ENCODE measurements at places on chromosomes 5 and 9.
A peak's percentile ranks its signal among the peaks of the same experiment; 100 is the strongest.

DNA sequence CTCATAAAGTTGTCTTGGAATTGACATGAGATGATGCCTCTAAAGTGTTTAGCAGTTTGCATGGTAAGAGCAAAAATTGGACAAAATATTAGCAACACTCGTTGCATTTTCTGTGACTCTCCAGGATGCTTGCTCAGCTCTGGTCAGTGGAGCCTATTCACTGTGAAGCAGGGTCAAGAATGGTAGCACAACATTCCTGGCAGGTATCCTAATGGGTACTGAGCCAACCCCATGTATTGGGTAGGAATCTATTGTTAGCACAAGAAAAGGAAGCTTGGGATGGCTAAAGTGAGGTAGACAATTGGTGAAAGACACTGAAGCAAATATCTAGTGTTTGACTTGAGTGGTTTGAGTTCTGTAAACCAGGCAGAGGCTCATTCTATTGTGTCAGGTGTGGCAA is 10.4 kb upstream of the ACTBL2 start:
- no peak for DNase-seq

DNA sequence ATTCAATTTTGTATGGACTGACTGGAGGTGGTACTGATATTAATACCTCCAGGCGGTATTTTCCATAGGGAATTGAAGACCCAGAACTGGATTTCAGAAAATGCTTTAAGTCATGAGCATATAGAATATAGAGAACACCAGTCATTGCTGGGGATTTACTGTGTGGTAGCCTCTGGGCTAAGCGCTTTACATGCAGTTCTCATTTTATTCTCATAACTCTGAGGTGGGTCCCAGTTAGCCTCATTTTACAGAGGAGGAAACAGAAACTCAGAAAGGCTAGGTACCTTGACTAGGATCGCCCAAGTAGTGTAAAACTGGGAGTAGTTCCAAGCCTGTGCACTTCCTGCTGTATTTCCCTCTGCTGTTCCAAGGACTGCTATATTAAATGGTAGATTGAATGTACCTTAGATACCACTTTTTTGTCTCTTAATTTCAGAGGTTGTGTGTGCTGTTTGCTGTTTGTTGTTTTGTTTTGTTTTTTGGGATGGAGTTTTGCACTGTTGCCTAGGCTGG is 13.8 kb downstream of the SLC44A1 start:
- no peak for DNase-seq

- no peak for DNase-seq
Measured at GRCh38 chr5:108765647-108766046, 17.9 kb downstream of the FER start.

GRCh38 chr5:142740474-142741242 is 29.5 kb upstream of the ARHGAP26 start:
- peak; percentile 57 for DNase-seq

DNA sequence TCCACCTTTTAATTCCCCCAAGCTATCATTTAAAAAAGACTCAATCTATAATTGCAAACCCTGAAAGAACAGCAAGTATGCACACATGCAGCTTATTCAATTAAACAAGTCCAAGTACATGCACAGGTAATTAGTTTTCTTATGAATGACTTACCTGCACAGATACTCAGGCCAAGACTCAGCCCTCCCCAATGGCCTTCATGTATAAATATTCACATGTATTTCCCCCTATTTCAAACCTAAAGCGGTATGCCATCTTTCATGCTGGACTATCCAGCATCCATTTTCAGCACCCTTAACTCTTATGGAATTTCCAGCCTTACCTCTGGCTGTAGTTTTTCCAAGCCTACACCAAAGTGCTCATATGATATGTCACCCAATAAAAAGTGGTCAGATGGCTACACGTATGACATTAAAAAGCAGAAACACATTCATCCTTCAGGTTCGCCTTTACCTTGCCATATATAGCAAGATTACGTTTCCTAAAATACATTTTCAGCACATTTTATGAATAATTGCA is 205.5 kb downstream of the MEF2C start:
- DNase-seq, result no peak

GRCh38 chr5:3512361-3513095 is 83.1 kb upstream of the IRX1 start:
- DNase-seq, result no peak

GRCh38 chr9:36319806-36320205 is 61.6 kb upstream of the GNE start:
- no peak for DNase-seq

DNA sequence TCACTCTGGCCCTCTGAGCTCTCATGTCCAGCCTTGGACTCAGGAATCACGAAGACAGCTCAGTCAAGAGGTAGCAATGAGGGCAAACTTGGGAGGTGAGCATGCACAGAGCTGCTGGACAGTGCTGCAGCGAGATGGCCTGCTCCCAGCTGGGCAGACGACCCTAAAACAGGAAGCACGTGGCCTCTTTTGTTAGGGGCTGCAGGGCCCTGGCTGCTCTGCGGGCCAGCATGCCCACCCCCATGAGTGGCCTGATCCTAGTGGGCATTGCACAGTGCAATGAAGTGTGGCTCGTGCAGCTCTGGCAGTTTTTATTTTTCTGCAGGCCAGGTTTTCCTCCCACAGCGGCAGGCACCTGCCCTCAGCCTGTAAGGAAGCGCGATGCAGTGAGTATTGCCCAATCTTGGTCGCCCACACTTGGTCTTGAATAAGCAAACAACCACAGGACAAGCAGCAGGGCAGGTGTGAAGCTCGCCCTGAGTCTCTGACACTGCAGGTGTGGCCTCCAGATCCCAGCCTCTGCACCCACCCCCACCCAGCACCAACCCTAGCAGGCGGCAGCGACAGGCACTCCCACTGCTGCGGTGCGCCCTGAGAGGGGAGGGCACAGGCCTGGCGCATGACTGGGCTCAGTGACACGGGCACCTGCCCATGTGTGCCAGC is 60.8 kb downstream of the SEMA4D start:
- no peak for DNase-seq

GRCh38 chr5:159244890-159245289 is 18.2 kb upstream of the UBLCP1 start:
- DNase-seq, result no peak

- no peak for DNase-seq
Measured at GRCh38 chr9:106616026-106616425, 246.9 kb upstream of the ZNF462 start.

DNA sequence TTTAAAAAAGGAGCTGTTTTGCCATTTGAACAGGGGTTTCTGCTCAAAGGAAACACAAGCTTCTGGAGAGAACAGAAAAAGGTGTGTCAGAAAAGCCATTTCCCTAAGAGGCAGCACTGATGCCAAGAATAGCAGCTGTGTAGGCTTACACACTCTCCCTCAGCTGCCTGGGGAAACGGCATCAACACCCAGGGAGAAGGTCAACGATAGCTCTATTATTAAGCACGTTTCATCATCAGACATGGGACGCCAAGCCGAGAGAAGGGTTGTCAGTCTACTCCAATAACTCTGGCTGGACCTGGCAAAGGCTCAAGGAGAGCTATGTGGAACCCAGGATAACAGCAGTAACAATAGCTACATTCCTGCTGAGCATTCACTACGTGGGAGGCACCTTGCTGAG is 314.2 kb downstream of the CDK5RAP2 start:
- no peak for DNase-seq

DNA sequence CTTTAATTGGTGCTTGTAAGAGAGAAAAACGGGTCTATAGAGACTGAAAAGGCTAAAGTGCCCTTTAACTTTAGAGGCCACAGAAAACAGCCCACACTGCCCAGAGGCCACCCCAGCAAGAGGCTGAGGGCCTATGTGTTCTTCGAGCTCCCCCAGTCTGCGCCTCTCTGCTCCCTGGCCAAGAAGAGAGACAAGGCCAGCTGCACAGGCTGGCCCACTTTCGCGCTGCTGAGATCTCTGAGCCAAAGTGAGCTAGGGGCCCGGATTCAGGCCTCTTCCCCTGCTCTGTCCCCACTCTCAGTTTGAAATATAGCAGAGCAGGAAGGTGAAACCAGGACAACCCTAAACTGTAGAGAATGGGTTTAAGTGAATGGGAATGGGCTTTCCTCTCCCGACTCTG is 132.0 kb upstream of the TRIM32 start:
- no peak for DNase-seq

GRCh38 chr5:114335391-114335790 is 26.5 kb upstream of the KCNN2 start:
- DNase-seq, result no peak

DNA sequence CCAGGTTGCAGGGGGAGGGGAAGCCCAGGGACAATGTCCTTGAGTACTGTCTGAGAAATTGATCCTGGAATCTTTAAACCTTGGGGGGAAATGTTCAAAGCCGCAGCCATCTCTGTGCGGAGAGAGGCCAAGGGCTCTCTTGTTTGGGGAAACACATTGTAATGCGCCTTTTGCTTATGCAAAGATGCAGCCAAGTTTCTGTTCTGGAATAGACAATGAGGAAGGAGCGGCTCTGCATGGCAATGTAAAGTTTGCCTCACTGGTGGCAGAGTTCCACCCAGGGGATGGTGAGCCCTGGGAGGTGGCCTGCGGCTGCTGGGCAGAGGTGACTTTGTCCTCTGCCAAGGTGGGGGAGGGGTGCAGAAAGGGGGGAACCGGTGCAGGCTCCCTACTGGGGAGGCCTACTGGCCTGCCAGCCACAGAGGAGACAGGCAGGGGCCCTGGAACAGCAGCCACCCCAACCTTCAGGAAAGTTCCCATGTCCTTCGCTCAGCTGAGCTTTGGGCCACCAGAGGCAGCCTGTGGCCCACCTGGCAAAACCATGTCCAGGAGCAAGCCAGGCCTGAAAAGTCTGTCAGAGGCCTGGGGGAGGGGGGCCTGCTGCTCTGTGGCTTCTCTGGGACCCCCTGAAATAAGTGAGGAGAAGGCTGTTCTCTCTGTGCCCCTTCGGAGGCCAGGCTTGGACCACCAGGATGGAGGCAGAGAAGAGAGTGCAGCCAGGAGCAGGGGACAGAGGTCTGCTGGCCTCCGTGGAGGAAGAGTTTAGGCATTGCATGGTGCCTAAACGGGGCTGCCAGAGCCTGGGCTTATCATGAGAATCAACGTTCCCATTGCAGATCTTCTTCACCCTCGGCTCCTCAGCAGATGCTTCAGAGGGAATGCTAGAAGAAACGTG is 127.8 kb downstream of the ZNF354C start:
- DNase-seq, result no peak

DNA sequence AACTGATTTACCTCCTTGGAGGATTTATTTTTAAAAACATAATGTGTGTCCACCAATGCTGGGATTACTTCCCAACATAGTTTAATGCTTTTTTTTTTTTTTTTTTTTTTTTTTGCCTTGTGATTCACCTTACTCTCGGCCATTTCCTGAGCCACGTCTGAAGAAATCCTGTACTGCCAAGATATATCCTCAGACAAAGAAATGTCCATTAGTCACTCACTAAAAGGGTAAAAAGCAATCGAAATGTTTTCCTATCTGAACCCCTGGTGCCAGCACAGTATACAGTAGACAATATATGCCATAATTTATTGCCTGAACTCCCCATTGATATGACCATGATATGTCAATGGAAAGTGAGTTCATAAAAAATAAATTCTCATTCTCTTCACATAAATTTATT is 344.1 kb downstream of the BNC2 start:
- peak; percentile 20 for DNase-seq

DNA sequence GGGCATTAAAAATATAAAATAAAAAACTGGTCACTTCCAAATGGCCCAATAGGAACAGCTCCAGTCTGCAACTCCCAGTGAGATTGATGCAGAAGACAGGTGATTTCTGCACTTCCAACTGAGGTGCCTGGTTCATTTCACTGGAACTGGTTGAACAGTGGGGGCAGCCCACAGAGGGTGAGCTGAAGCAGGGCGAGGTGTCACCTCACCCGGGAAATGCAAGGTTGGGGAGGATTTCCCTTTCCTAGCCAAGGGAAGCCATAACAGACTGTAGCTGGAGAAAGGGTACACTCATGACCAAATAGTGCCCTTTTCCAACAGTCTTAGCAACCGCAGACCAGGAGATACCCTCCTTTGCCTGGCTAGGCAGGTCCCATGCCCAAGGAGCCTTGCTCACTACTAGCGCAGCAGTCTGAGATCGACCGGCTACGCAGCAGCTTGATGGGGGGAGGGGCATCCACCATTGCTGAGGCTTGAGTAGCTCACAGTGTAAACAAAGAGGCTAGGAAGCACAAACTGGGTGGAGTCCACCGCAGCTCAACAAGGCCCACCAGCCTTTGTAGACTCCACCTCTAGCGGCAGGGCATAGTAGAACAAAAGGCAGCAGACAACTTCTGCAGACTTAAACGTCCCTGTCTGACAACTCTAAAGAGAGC is 12.7 kb downstream of the RLN1 start:
- DNase-seq, result no peak

- DNase-seq, result no peak
Measured at GRCh38 chr5:88770276-88771257, 112.4 kb downstream of the MEF2C start.

GRCh38 chr5:116452774-116453368 is 121.8 kb downstream of the SEMA6A start:
- DNase-seq, result no peak

DNA sequence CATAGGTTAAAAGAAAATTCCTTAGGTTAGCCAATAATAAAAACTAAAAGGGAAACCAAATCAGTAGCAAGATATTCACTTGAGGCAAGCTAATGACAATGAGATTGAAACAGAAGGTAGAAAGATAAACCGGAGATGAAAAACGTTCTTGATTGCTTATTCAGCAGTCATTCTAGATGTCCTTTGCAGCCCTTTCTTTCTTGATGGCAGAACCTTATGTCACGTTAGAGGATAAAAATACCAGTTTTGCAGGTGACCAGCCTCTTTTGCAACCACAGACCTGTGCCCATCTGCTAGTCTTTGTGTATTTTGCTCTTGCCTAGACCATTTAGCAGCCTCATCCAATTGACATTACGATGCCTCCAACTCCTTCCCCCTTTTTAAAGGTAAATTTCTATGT is 337.8 kb downstream of the DMAC1 start:
- no peak for DNase-seq

- DNase-seq, result peak; percentile 71
Measured at GRCh38 chr5:66807743-66808142, 211.6 kb downstream of the MAST4 start.

DNA sequence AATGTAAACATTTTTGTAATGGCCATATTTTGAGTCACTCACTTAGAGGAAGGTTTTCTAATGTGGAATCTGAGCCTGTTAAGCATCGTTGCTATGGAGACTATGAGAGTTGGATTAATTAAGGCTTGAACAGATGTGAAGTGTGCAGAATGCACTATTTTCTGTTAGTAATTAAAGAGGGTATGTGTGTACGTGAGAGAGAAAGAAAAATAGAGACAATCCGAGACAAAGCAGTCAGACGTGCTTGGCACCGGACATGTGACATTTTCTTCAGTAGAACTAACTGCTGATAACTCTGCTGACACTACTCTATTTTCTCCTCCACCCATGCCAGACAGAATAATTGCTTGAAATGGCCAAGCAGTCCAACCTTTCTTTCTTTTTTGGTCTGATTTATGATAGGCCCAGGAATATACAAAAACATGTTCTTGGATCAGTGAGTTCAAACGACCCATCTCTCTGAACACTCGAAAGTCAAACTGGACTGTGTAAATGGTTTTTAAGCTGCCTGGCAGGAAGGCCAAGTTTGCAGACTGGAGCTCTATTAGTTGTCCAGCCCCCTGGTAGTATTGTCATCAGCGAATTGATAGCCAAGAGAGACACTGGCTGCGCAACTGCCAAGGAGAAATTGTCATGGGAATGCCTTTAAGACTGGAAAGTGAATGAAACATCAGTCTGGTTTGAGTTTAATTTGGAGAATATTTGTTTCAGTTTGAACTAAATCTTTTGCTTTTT is 322.1 kb downstream of the ARHGEF28 start:
- peak; percentile 20 for DNase-seq

GRCh38 chr5:53250201-53250550 is 140.6 kb upstream of the MOCS2 start:
- DNase-seq, result no peak

- DNase-seq, result no peak
Measured at GRCh38 chr5:93929131-93929530, 187.7 kb upstream of the POU5F2 start.
